ENCODE measurements at places on chromosomes 13 and 19.

GRCh38 chr13:75749407-75749806 lies 113.3 kb downstream of the LMO7 start:
- DNase-seq, result no peak

DNA sequence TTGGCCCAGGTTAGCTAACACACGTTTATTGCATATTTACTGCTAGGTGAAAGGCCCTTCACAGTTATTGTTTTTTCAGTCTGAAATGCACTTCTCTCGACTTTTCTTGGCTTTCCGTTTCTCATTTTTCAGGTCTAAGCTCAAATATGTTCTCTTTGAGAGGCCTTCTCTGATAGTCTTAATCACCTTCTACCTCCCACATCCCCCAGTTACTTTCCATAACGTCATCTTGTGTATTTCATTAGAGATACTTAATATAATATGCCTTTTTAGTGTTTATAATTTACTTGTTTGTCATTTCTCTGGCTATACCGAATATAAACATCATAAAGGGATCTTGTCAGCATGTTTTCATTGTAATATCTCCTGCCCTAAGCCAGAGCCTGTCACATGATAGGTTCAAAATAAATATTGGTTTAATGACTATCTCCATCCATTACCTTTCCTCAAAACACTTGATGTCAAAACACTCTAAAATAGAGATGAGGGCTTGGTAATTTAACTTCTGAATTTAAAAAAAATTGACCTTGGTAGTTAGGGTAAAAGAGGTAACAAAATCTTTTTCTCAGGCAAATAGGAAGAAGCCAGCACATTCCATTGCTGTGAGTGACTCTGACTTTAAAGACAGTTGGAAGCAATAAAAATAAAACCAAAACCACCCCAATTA lies 168.6 kb upstream of the RFC3 start:
- no peak for DNase-seq

- peak; percentile 94 for DNase-seq
Measured at GRCh38 chr13:30132623-30133553, 174.5 kb downstream of the KATNAL1 start.

- DNase-seq, result peak; percentile 48
Measured at GRCh38 chr13:98792785-98793495, 40.5 kb upstream of the SLC15A1 start.

DNA sequence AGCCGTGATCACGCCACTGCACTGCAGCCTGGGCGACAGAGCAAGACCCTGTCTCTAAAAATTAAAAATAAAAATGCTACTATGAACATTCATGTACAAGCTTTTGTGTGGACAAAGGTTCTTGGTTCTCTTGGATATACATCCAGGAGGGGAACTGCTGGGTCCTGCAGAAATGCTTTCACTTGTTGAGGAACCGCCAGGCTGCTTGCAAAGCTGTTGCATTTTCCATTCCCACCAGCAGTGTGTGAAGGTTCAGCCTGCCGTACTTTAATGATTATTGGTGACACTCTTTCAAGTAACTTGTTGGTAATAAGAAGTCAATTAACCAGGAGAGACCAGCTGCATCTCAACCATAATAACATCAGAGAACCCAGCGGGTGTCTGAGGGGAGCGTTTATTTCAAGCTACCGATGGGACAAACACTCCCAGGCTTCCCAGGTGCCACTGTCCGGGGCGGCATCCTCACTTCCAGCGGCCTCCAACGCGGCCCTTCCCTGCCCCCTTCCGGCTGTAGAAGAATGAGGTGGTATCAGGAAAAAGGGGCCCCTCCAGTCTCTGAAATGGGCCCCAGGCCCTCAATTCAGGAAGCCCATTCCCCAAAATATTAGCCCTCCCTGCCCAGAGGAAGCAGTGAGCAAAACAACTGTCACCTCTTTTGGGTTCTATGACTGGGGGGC lies 15.2 kb upstream of the PPP1R12C start:
- peak; percentile 13 for DNase-seq

DNA sequence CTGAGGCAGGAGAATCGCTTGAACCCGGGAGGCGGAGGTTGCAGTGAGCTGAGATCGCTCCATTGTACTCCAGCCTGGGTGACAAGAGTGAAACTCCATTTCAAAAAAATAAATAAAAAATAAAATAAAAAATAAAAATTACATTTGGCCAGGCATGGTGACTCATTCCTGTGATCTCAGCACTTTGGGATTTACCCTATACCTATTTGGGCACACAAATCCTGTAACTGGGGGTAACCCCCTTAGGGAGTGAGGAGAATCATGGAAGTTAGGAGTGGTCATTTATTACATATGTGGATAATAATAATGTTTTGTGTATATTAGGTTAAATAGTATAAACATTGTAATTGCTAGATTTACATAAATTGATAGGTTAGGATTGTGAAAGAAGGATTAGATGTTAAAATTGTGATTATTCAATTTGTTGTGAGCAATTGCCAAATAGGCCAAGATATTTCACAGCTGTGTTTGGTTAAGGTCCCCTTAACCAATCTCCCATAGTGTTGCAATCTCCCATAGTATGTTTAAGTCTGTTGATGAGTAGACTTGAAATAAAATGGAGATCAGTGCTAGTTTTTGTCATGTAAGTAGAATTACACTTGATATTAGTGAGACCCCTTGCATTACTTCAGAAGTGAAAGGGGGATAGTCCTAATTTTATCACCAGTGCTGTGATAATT lies 30.7 kb downstream of the ZNF844 start:
- no peak for DNase-seq

DNA sequence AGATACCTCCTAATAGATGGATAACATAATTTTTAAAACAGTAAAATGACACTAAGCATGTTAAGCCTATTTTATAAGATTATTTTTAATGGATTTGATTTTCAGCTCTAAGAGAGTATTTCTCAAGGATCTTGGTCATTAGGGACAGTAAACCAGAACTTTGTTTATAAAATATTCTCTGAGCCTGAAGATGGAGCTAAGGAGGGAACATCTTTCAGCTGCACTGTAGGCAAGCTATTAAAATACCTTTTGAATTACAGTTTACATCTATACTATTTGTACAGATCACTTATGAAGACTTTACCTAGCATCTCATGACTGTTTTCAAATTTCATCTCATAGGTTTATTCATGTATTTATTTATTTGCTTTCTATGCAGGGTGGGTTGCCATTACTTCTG lies 345.3 kb downstream of the MYO16 start:
- no peak for DNase-seq

DNA sequence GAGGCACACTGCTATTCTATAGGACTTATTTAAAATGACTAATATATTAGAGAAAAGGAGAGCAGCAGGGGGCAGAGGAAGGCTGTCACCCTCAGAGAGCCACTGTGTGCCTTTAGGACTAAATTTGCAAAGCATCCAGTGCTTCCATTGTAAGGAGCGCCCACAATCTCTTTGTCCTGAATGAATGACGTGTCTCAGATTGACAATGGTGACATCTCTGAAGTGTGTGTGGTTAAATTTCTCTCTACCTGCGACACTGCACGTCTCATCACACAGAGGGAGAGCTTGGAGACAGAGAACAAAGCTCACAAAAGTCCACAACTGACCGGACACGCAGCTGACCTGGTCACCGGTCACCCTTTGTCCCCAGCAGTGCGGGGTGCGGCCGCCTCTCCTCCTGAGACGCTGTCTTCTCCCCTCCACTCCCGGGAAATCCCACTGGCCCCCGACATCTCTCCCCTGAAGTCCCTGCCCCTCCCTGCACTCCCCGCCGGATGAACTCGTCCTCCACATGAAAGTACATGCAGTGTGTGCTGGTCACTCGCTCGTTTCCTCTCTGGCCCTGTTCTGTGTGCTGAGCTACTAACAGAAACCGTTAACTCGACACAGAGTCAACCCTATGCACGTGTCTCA lies 107.2 kb downstream of the RAB20 start:
- no peak for DNase-seq

DNA sequence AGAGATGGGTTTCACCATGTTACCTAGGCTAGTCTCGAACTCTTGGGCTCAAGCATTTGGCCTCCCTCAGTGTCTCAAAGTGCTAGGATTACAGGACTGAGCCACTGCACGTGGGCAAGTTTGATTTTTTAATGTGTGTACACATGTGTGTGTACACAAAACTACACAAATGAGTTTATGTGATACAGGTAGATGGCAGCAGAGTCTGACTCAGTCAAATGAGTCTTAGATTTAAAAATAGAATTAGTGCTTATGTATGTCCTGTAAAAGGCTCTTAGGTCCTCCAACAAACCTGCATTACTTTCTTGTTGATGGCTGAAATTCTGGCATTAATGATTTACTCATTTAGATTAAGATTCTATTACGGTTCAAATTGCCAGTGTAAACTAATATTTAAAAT lies 293.7 kb downstream of the PCDH17 start:
- no peak for DNase-seq

DNA sequence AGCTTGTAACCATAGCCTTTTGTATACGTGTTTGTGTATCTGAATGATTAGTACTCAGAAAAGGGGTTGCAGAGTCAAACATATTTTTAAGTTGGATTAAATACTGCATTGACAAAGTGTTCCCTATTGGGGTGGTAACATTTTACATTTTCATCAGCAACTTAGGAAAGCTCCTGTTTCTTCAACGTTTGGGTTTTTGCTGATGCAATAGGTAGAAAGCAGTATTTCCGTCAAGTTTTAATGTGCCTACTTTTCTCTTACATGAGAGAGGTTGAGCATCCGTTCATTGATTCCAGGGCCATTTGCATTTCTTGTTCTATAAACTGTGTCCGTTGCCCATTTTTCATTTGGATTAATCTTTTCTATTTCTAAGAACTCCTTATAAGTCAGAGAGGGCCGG lies 56.2 kb downstream of the SKA3 start:
- DNase-seq, result no peak

GRCh38 chr13:50989476-50989875 lies 79.9 kb downstream of the RNASEH2B start:
- DNase-seq, result peak; percentile 32

DNA sequence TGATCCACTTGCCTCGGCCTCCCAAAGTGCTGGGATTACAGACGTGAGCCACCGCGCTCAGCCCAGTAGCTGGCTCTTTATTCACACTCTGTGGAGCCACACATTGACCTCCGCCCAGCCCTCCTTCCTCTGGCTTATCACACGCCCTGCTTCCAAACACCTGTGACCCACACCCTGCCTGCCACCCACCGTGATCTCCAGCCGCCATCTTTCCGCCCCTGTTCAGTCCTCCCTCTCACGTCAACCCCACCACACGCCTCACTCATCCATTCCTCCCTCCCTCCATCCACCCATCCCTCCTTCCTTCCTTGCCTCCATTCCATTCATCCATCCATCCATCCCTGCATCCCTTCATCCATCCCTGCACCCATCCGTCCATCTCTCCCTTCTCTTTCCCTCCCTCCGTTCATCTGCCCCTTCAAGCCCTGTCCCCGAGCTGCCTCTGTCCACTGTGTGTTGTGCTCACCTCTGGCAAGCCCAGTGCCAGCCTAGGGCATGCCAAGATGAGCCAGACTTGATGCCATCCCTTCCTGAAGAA lies 17.6 kb downstream of the ZNF296 start:
- DNase-seq, result no peak

GRCh38 chr13:112953591-112954487 lies 15.2 kb upstream of the MCF2L start:
- no peak for DNase-seq

DNA sequence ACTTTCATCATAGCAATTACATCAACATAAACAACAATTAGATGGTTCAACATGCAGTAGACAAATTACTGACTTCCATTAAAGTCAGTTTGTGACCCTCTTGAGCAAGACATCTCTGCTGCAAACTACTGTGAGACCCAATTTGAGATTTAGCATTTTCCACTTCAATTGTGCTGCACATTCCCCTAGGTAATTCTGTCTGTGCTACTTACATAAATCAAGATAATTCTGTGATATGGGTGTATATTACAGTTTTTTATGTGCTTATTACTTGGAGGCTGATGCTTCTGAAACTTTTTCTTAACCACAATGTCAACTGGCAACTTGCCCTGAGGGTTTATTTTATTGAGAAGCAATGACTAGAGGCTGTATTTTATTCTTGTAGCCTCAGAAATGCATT lies 1714.4 kb downstream of the OLFM4 start:
- DNase-seq, result no peak

DNA sequence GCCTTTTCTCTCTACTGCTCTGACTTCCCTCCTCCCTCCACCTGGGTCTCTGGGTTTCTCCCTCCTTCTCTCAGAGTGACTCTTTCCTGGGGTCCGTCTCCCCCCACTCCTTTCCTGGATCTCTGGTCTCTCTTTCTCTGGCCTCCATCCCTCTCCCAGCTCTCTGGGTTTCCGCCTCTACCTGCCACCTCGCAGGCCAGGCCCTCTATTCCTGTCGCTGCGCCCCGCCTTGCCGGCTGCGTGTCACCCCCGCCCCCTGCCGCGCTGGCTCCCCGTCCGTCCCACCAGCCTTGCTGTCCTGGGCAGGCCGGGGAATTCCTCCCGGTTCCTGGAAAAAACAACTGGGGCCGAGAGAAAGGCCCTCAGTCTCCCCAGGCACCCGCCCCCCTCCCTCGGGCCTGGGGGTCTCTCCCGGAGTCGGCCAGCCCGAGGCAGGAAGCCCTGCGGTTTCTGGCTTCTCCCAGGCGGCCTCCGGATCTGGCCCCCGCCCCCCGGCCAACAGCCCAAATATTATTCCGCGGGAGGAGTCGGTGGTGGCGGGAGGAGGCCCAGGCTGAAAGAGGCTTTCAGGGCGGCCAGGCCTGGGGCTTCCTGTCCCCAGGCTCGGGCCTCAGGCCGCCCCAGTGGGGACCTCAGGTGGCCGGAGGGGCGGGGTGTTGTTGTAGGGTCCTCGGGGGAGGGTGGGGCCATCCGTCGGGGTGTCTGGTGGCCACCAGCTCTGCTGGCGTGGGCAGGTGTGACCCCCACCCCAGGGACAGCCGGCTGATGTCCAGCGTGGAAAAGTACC lies 9.3 kb downstream of the IRF2BP1 start:
- DNase-seq, result no peak

DNA sequence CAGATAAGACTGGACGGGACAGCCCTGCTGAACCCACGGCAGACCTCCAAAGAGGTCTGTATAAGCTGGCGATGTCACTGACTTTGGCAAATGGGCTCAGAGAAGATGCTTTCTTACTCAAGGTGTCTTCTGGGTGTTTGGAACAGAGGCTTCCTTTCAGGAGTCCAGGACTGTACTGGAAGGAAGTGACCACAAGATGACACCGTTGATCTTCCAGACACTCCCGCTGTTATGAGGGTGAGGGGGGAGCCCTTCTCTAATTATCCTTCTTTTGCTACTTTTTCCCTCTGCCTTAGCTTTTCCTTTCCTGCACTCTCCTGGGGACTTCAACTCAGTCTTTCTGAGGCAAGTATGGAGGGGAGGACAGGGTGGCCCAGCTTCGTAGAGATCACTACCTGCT lies 65.2 kb upstream of the ZNF599 start:
- no peak for DNase-seq

DNA sequence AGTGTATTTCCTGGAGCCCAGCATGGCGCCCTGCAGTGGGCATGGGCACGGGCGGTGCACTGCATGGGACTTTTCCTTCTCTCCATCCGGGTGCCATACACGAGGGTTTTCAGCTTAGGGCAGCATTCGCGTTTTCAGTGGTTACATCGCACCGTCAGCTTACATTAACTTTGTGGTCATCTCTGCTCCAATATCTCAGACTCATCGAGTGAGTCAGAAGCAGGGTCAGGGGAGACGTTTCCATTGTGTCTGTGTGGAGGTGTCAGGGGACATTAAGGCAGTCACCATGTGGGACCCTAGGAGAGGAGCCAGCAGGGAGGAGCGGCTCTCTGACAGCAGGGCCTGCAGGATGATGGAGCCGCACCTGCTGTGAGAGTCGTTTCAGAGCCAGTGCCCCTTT lies 541.0 kb downstream of the FGF9 start:
- no peak for DNase-seq

- peak; percentile 98 for DNase-seq
Measured at GRCh38 chr19:1812426-1813191, 533 bp upstream of the ATP8B3 start.

Data from inflammatory macrophage (primary cell).